ENCODE measurements at places on chromosomes 6 and 20.

DNA sequence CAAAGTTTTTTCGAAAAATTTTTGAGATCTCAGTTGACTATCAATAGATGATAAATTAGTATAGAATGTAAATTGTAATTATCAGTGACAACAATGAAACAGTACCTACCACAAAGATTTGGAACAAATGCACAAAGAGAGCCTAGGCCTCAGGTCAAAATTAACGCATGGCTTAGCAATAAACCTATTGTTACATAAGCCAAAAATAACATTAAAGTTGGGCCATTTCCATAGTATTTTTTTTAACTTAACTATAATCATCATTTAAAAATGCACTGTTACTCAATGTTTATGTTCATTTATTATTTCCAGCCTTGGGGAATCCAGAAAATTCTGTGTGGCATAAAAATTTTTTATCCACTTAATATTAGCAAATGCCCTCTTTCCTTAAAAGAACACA, 117.0 kb downstream of the EPB41L2 start:
- no peak for DNase-seq

- no peak for DNase-seq
These were observed 33.2 kb upstream of the PCMTD2 start for GRCh38 chr20:64222291-64222735.

DNA sequence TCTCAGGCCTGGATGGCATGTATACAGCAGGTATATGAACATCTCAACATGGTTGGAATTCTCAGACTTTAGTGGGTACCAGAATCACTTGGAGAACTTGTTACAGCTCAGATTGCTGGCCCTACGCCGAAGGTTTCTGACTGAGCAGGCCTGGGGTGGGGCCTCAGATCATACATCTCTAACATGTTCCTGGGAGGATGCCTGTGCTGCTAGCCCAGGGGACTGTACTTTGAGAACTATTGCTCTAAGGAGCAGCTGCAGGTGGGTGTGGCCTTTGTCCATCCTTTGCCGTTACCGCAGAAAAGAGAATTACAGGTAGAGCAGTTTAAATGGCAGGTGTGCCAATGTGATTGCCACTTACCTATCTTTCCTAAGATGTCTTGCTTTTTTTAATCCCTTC, 310.5 kb upstream of the JAG1 start:
- DNase-seq = no peak

- no peak for DNase-seq
These were observed 8.1 kb downstream of the C6orf136 start for GRCh38 chr6:30654798-30655742.

- DNase-seq = peak; percentile 22
These were observed 706 bp upstream of the SNX14 start for GRCh38 chr6:85594197-85594930.

- DNase-seq = no peak
These were observed 33.2 kb upstream of the PNISR start for GRCh38 chr6:99458319-99458718.

DNA sequence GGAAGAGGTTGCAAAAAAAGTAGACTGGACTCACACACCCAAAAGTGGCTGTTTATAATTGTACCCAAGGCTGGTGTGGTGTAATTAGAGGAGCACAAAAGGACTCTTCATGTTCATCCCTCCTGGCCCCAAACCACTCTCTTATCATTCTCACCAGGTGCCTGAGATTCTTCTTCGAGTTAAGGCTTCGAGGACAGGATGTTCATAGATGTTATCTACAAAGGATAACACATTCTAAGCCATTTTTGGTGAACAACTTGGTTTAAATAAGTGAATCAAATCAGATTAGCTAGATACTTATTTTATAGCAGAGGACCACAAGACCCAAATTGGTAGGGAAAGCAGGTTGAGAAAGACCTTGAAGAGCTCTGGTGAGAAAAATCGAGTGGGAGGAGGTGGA, 73.1 kb upstream of the SUPT3H start:
- DNase-seq = no peak

- no peak for DNase-seq
These were observed 426.9 kb downstream of the HTR1B start for GRCh38 chr6:77036400-77036799.

DNA sequence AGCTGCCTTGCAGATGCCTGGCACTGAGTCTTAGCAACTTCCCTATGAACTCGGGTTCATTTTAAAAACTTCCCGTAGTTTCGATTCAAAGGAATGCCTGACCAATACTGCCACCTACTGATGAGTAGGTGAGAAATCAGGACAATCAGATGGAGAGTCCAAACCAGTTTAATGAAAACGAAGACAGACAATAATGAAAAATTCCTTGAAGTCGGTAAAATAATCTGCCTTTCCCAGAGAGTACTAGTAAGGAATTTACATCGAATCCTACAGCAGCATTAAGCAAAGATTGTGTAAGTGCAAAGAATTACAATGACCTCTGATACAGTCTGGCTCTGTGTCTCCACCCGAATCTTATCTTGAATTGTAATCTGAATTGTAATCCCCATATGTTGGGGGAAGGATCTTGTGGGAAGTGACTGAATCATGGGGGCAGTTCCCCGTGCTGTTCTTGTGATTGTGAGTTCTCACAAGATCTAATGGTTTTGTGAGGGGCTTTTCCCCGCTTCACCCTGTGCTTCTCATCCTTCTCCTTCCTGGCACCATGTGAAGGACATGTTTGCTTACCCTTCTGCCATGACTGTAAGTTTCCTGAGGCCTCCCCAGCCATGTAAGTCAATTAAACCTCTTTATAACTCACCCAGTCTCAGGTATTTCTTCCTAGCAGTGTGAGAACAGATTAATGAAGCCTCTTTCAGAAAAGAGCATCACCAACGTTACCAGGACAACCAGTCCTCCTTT, 134.4 kb downstream of the ARHGAP18 start:
- no peak for DNase-seq

DNA sequence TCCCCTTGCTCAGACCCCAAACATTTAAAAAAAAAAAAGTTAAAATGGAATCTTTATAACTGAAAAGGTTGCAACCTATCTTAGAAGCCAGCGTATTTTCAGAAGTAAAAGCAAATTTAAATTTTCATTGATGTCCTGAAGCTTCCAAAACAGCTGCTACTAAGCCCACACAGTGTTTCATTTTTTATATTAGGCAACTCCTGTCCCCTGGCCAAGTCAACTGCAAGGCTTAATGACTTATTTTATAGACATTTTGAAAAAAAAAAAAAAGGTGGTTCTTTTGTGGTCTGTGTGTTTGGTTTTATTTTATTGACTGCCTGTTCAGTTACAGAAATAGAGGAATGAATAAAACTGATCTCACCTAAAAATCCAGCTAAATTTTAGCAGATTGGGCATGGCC, 13.0 kb downstream of the CFAP61 start:
- DNase-seq = no peak

DNA sequence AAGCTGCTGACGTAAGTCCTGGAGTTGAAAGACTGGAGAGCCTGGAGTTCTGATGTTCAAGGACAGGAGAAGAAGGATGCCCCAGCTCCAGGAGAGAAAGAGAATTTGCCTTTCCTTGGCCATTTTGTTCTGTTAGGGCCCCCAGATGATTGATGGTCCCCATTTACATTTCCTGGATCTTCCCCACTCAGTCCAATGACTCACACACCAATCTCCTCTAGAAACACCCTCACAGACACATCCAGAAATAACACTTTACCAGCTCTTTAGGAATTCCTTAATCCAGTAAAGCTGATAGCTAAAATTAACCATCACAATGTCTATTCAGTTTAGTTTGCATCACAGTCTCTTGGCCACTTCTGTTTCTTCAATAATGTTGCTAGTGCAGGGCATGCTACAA, 260.2 kb upstream of the IRAK1BP1 start:
- no peak for DNase-seq

GRCh38 chr6:42714098-42714761, 8.2 kb downstream of the PRPH2 start:
- DNase-seq = no peak

- no peak for DNase-seq
These were observed 44.9 kb upstream of the MTRF1L start for GRCh38 chr6:153047386-153047785.

DNA sequence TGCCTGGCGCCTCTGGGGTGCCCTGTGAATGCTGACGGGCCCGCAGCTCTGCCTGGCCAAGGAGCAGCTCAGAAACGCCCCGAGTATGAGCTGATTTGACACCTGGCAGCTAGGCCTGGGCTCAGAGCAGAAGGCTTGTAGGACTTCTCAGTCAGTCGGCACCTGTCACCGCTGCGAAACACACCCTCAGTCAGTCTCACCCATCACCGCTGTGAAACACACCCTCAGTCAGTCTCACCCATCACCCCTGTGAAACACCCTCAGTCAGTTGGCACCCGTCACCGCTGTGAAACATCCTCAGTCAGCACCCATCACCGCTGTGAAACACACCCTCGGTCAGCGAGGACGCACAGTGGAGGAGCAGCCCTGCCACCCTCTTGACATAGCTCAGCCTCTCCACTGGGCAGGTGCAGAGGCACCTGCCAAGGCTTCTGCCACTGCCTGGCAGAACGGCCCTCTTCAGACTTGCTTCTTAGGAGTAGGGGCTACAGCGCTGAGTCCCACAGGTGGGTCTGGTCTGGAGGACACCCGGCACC, 109.0 kb downstream of the PSMB1 start:
- no peak for DNase-seq

- DNase-seq = no peak
These were observed 553.8 kb upstream of the PTCHD4 start for GRCh38 chr6:48664826-48665225.

GRCh38 chr20:46375771-46376170, 30.6 kb downstream of the ELMO2 start:
- no peak for DNase-seq

- no peak for DNase-seq
These were observed 18.6 kb downstream of the DYNLT1 start for GRCh38 chr6:158625881-158626305.

DNA sequence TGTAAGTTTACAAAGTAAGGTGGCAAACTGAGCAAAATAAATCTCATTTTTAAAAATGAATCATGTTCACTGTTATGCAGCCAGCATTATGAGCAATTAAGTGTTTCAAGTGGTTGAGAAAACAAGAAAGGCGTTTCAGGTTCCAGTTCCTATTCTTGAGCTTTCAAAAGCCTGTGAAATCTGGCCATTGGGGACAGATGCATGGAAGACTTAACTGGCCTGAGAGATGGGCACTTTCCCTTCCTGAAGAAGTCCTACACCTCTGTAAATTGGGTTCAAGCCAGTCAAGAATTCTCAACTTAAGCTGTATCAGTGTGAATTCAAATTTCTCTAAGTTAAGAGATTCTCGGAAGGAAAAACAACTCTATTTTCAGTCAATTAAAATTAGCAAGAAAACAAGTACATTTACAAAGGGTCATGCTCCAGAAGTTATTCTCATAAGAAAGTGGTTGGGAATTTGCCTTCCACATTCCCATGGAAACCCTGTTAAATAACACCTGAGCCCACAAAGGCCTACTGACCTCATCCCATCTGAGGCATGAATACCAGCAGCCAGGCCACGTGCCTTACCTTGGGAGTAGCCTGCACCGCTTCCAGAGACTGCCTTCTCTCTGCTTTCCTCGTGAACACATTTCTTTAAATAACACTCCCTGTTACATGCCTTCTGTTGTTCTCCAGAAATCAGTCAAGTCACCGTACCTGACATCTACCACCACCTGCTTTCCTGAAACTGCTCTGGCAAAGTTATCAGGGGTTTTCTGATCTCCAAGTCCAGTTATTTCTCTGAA, 19.4 kb downstream of the MAP3K5 start:
- DNase-seq = no peak

GRCh38 chr20:5845681-5846615, 95.7 kb downstream of the SHLD1 start:
- DNase-seq = no peak

- DNase-seq = no peak
These were observed 546.9 kb downstream of the GRIK2 start for GRCh38 chr6:101940391-101940790.

DNA sequence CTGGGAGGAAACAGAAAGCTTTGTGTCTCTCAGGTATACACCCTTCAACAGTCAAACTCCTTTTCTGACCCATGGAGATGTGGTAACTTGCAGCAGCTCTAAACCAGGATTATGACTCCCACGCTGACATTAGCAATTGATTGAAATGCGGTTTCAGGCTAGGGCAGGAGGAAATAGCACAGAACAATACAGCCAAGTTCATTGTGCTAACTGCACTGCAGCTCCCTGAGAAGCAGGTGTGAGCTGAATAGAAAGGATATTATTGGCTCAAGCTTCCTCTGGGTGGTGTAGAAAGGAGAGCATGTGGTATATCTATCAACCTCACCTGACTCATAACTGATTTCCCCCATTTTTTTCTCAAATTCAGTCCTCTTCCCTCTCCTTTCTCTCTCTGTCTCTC, 612.3 kb upstream of the BTBD3 start:
- no peak for DNase-seq

DNA sequence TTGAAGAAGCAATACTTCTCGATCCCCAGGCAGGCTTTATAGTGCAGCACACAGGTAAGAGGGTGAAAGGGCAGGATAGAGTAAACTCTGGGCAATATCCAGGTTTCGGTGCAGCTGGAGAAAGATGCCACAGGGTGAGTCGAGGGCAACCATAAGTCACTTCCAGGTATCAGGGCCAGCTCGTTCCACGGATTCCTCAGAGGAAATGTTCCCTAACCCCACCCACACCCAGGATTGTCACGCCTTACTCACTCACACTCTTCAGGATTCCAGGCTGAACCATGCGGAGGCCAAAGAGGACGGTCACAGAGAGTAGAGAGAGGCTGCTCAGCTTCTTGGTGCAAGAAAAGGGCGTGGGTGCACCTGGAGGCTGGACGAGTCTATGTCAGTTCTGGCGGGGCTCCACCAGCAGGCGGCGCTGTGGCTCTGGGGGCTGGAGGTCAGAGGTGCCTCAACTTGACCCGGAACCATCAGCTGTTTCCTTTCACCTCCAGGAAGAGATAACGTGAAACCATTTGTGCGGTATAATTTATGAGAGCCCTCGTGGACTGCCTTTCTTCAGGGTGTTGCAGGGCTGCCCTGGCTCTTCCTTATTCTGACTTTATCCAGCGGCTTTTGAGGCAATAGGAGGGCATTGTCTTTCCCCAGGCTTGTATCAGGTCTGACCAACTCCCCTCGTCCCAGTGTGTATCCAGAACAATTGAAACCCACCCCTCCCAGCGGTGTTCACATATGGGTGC, 14.5 kb upstream of the WFDC12 start:
- DNase-seq = peak; percentile 47

DNA sequence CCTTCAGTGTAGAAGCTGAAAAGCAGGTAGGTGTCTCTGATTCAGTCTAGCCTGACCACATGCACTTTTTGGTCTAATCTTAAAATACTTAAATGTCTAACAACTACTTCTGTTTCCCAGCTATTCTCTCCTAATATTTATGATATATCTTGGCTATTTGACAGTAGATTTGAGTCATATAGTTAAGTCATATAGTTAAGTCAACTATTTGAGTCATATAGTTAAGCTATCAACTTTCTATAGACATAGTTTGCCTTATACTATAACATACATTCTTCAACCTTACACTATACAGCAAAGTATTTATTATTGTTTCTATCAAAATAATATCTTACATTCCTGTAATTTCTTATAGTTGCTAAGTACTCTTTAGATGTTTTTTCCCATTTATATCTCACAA, 110.9 kb downstream of the GMDS start:
- DNase-seq = no peak

DNA sequence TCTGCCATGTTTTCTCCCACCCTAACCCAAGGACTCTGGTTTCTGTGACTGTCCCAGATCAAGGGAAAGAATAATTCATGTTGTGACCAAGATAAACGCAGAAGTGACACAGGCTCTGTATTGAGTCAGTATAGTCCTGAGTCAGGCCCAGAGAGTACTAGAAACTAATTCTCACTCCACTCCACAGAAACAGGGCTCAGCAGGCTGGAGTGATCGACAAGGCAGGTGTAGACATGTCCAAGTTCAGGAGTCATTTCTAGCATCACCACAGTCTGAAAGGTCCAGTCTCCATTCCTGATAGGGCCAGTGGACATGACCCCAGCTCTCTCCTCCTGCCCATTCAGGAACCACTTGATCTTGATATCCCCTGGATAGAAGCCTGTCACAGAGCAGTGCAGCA, 2.7 kb downstream of the HLA-DOB start:
- no peak for DNase-seq

Data from activated CD4-positive, alpha-beta T cell treated with anti-CD3 and anti-CD28 coated beads for 24 hours (primary cell).